ENCODE measurements at places on chromosomes 4 and X. TPM values are rescaled to one million over a fixed set of nuclear protein-coding genes. Genes with fewer than 3 reads are reported as not detected.

Gene ATOH1
- polyA plus RNA-seq: not detected

DNA sequence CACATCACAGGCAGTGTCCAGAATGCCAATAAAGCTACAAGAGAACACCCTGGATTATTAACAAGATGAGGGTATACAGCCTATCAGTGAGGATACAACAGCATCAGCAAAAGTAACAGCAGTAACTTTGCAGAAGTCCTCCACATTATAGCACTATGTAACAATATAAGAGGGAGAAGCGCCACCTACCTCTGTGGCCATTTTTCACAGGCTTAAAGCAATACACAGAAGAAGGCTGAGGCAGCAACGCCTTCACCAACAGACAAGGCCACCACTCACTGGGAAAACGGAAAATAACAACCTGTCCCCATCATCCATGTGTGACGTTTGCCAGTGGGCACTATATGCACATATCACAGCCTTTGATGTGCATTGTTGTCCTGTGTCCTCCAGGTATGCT is 12.5 kb downstream of the RTL8B start:
- no peaks in the 10 kb centered on the region for H3K36me3 ChIP-seq
- H3K27ac ChIP-seq: no peak overlapping the region
- no peaks in the 10 kb centered on the region for H3K4me1 ChIP-seq
- peaks cover 3% of the 10 kb centered on the region for H3K27me3 ChIP-seq
- DNase-seq: no peak

DNA sequence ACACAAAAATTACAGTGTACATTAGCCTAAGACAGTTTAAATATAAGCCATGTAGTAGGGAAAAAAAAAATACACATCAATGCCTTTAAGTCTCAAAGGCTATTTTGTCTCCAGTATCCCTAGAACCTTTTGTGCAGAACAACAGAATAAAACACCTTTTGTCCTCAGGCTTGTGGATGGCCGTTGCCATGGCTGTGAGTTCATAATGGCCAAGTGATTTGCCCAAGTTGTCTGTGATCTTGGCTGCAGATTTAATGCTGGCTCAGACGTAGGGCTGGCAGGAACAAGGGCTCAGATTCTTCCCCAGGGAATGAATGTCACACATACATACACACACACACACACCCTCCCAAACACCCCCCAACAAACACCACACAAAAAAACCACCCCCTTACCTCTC is 25.3 kb downstream of the GPM6B start:
- H3K4me1 ChIP-seq: peaks cover 4% of the 10 kb centered on the region
- no peak for DNase-seq
- peaks cover 3% of the 10 kb centered on the region for H3K27me3 ChIP-seq
- H3K27ac ChIP-seq: no peak overlapping the region

DNA sequence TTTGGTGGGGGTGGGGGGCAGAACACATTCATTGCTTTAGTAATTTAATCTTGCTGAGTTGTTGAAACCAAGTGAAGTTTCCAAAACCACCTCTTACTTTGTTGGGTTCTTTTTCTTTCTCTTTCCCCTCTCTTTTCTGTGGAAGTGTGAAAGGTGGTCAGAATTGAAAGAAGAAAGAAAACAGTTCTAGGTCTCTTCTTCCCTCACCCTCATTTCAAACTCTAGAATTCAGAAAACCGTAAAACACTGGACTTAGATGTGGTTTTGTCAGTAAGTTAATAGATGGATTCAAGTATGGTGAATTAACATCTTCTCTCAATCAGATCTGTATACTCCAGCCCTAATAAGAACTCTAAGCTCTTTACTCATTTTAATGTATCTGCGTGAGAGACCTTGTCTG is 23.7 kb downstream of the PLP1 start:
- no peaks in the 10 kb centered on the region for H3K27me3 ChIP-seq
- DNase-seq: no peak
- no peaks in the 10 kb centered on the region for H3K4me1 ChIP-seq
- no peak overlapping the region for H3K27ac ChIP-seq
- H3K4me3 ChIP-seq: no peak overlapping the region
- no peaks in the 10 kb centered on the region for H3K36me3 ChIP-seq

DNA sequence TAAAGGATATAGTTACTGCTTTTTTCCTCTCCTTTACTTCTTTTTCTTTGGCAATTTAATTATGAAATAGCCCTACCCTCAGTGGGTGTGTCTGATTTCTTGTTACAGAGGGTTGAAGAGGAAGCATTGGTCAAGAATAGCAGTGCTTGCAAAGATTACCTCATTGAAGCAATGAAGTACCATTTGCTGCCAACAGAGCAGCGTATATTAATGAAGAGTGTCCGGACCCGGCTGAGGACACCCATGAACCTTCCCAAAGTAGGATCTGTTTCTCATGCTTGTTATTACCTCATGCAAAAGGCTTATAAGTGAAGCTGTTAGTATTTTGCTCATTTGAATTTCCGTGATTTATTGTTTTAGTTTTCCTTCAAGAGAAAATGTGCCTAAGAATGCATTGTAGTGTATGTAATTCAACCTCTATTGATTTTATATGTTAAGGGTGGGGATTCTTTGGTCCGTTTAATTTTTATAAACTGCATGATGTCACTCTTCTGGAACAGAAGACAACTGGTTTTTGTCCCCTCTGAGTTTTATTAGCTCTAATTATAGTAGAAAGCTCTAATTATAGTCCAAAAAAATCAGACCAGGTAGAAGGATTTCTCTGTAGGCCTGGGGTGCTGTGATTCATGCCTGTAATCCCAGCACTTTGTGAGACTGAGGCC is 27.9 kb upstream of the MSMO1 start:
- H3K36me3 ChIP-seq: no peaks in the 10 kb centered on the region
- no peak for DNase-seq
- H3K27ac ChIP-seq: no peak overlapping the region

GRCh38 chr4:14478504-14478903 is 523.8 kb upstream of the CPEB2 start:
- DNase-seq: no peak
- H3K27me3 ChIP-seq: no peaks in the 10 kb centered on the region
- H3K27ac ChIP-seq: no peak overlapping the region
- no peaks in the 10 kb centered on the region for H3K36me3 ChIP-seq
- no peak overlapping the region for H3K4me3 ChIP-seq

Gene GPR173
- 1.7 TPM for polyA plus RNA-seq

Data from kidney (tissue), 22 donors.